Amniotic epithelial cell (primary cell): ENCODE measurements at places on chromosomes 13 and 19.

GRCh38 chr13:48319531-48320398, 16.2 kb downstream of the RB1 start:
- no peak for DNase-seq

- DNase-seq = no peak
Measured at GRCh38 chr13:108574856-108575255, 54.6 kb upstream of the MYO16 start.

DNA sequence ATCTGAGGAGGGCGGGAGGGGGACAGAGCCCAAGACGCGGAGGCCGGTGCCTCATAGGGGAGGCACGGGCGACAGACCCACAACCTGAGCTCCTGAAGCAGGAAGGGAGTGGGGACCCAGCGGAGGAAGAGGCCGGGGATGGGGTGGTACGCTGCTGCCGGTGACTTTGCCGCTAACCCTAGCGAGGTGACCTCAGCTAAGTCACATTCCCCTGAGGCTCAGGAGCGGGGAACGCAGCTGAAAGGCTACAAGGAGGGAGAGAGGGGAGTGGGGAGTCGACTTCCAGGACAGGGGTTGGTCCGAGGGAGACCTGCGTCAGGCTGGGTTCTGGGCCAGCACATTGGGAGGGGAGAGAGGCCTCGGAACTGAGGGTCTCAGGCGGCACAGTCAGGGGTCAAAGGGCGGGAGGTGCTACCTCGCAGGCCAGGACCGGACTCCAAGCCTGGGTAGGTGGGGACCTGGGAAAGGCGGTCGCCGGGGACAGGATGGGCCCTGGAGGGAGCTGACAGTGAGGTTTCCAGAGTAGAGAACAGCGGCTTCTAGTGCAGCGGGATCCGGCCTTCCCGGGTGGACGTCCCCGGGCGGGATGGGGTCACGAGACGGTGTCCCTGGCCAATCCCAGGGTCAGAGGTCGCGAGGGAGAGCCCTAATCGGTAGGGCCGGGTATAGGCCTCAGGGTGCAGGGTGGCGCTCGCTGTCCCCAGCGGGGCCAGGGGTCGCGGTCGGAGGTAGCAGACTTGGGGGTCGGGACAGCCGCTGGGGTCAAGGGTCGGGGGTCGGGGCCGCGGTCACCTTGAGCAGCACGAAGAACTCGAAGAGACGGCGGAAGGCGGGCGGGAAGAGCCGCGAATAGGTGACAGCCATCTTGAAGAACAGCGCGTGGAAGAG, 699 bp downstream of the TMEM259 start:
- DNase-seq = no peak

GRCh38 chr19:44943801-44944249, 1.8 kb downstream of the APOC4 start:
- no peak for DNase-seq

DNA sequence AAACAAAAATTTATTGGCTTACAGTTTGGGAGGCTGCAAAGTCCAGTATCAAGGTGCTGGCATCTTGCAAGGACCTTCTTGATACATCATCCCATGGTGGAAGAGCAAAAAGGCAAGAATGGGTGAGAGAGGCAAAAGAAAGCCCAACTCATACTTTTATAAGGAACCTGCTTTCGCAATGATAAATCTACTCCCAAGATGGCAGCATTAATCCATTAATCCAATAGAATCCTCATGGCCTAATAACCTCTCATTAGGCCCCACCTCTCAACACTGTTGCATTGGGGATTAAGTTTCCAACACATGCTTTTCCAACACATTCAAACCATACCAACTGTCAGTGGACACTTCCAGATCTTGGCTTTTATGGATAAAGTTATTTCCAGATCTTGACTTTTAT, 48.7 kb upstream of the ZNF507 start:
- DNase-seq = no peak

- DNase-seq = no peak
Measured at GRCh38 chr13:98820744-98821371, 68.4 kb upstream of the SLC15A1 start.

- no peak for DNase-seq
Measured at GRCh38 chr19:35986664-35987570, 8.1 kb upstream of the SDHAF1 start.

DNA sequence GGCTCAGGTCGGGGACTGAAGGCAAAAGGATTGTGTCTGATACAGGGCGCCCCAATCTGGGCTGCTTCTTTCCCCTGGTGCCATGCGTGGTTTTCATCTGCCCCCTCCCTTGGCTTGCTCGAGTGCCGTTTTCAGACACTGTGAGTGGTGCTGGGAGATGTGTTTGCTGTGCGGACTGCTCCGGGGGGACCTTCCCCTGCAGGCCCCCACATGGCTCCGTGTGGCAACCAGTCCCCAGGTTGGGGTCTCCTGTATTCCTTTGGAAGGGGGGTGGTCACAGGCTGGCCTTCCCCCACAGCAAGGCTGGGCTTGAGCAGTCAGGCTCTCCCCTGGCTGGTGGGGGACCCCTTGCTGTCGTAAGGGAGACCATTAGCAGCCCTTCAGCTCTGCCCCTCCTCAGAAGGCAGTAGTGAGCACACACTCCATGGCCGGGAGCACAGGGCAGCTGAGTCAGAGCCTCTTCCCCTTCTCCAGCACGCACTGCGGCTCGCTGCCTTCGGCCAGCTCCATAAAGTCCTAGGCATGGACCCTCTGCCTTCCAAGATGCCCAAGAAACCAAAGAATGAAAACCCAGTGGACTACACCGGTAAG, 20.6 kb upstream of the QTRT1 start:
- DNase-seq = no peak

GRCh38 chr19:51549533-51550324, 18.3 kb upstream of the SIGLEC6 start:
- DNase-seq = no peak

DNA sequence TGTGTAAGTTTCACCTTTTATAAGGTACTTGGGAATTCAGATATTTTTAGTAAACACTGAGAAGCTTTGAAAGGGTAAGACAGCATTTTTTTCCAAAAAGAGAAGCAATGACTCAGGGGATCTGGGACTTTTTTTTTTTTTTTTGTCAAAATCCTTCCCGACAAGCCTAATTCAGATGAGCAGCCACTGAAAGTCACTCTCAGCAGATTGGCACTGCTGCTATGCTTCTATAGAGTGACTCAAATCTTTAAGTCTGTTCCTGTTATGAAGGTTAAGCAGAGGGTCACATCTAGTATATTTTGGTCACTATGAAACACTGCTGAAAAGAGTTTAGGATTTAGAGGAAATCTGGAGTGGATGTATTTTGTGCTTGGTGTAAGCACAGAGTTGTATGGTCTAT, 571.1 kb downstream of the MYO16 start:
- no peak for DNase-seq

- peak; percentile 57 for DNase-seq
Measured at GRCh38 chr13:97018029-97018819, 23.9 kb upstream of the OXGR1 start.

DNA sequence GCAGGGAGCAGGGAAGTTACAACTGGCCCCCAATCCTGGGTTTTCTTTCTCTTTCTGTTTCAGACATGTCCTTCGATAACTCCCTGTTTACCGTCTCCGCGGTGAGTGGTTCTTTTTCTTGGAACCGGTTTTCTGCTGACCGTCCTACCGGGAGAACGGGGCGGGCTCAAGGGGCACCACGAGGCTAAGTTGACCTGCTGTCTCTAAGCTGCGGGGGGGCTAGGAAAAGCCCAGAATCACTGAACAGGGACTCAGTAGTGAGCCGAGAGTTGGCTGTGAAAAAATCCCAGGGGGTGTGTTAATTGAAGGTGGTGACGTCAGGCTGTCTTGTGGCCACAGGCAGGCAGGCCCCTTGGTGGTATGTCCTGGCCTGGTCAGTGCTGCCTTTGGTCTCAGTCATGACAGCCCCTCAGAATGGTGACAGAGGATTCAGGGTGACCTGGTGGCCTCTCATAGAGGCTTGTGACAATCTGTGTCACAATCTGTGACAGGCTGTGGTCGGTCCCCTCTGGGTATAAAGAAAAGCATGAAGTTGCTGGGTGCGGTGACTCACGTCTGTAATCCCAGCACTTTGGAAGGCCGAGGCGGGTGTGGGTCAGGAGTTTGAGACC, 8.1 kb upstream of the CARM1 start:
- no peak for DNase-seq

DNA sequence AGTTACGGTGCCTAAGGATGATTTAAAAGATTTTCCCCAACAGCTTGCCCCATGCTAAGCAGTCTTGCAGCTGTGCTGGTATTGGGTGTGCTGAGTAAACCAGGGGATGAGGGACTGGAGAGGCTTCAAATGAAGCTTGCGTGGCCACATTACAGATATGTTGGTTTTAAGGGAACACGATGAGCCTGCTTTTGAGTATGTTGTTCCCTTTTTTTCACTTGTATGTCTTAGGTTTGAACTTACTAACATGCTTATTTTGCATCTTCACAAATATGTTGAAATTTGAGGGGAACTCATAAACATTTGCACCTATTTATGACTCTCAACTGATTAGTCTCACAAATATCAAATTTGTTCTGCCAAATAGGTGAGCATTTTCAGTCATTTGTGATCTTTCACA, 2.0 kb upstream of the IL17D start:
- no peak for DNase-seq

DNA sequence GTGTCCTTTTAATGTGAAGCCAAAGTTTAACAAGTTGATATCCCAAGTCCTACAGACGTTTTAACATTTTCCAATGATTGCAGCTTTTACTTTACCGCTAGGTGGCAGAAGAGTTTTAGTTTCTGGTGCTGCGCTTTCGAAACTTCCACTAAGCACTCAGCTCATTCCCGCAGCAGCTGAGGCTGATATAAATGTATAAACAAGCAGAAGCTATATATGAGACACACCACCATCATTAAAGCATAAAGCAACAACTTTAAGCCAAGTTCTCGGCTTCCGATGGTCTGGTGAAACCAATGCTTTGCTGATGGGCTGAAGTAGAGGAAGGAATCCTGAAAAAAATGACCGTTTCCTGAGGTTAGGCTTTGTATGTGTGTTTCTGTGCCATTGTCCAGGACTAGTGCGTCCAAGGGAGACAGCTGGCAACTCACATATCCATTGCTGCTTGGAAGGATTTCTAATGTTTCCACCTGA, 753.9 kb downstream of the OLFM4 start:
- DNase-seq = peak; percentile 20

DNA sequence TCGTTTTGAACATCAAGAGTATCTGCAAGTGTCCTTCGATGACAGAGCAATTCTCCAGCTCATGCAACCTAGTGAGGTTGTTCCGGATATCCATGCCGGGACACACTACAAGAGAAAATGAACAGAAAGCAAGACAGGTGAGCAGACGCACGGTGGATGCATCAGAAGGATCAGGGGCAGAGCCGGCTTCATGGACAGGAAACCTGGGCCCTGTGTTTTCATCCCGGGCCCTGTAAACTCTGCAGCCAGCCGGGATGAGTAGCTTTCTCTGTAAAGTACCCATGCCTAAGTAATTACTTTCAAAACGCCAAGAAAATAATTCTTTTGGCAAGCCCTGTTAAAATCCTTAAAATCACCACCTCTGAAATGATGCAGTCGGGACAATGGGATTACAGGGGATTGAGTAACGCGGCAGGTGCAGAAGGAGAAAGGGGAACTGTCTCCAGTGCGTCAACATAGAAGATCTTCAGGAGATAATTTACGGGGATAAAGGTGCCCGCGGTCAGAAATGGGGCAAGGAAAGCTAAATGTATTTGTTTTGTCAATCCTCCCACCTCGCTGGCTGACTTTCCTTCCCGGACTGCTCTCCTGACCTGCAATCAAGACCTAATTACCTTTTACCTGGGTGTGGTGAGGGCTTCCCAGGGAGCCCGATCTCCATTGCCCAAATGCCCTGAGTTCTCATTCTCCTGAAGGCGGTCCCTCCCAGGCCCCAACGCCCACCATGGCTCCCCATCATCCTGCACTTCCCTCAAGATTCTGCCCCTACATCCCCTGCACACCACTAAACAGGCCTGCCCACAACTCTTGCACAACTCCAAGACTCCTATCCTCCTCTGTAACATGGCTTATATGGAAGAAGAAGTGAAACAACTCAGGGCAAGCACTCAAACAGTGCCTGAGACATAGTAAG, 26.2 kb downstream of the INSR start:
- peak; percentile 10 for DNase-seq

- peak; percentile 87 for DNase-seq
Measured at GRCh38 chr13:100540621-100541020, 48.0 kb downstream of the GGACT start.

- DNase-seq = no peak
Measured at GRCh38 chr19:10516064-10516385, 1.2 kb downstream of the S1PR5 start.

GRCh38 chr13:31980830-31981229, 50.7 kb upstream of the FRY start:
- no peak for DNase-seq

GRCh38 chr13:41694545-41695301, 237.4 kb downstream of the RGCC start:
- DNase-seq = peak; percentile 91

DNA sequence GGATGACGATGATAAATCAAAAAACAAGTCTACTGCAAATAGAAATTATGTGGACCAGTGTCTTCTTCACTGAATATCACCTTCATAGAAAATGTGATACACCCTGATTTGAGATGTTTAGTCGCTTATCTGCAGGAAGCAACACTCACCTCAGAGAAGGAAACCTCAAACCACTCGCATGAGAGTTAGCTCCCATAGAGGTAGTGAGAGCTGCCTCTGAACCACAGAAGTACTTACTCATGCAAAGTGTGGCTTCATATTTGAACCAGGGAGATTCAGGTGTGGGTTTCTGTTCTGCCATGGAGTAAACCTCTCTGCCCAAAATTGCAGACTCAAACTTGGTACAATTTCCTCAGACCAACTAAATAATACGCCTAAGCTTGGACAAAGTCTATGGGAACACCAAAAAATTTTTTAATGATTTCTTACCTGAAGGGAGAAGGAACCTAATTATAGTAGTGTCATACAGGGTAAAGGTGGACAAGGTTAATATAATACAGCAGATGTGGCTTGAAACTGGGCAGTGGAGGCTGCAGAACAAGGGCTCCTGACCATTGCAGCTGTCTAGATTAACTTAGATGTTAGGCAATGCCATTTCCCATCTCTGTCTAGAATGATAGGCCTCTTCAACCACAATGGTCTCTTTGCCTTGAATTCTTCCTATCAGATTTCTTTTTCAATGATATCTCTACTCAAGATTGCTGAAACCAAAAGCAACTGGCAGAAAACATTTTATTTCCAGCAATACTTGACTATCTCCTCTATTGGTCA, 29.6 kb upstream of the RCBTB2 start:
- DNase-seq = peak; percentile 14

- DNase-seq = peak; percentile 83
Measured at GRCh38 chr19:11138601-11139300, 16.8 kb downstream of the SPC24 start.

DNA sequence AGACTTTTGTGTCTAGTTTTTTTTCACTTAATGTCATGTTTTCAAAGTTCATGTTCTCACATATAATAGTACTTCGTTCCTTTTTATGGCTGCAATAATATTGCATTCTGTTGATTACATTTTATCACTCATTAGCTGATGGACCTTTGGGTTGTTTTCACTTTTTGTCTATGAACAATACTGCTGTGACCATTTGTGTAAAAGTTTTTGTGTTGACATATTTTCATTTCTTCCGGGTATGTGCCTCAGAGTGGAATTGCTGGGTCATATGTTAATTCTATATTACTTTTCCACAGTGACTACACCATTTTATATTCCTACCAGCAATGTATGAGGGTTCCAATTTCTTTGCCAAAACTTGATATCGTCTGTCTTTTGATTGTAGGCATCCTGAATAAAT, 85.8 kb upstream of the MLNR start:
- DNase-seq = no peak
